NCI-H2081 treated with DMSO at 0.1 percent for 48 hours (cell line): ENCODE measurements at places on chromosomes 5 and 9.

- no peak for DNase-seq
Measured at GRCh38 chr5:159456722-159457465, 126.6 kb upstream of the IL12B start.

DNA sequence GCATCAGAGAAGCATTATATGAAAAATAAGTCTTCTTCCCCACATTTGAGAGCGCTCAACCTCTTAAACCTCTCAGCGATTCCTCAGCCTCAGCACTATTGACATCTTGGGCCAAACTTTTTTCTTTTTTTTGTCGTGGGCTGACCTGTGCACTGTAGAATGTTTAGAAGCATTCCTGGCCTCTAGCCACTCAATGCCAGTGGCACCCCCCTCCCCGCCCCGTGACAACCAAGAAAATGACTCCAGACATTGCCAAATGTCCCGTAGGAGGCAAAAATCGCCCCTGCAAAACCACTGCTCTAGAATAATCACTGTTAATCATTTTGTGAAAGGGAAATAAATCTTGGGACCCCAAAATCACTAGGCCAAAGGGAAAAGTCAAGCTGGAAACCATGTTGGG lies 129.1 kb upstream of the BOD1 start:
- no peak for DNase-seq

GRCh38 chr9:131366761-131367401 lies 27.0 kb upstream of the PRRC2B start:
- no peak for DNase-seq

DNA sequence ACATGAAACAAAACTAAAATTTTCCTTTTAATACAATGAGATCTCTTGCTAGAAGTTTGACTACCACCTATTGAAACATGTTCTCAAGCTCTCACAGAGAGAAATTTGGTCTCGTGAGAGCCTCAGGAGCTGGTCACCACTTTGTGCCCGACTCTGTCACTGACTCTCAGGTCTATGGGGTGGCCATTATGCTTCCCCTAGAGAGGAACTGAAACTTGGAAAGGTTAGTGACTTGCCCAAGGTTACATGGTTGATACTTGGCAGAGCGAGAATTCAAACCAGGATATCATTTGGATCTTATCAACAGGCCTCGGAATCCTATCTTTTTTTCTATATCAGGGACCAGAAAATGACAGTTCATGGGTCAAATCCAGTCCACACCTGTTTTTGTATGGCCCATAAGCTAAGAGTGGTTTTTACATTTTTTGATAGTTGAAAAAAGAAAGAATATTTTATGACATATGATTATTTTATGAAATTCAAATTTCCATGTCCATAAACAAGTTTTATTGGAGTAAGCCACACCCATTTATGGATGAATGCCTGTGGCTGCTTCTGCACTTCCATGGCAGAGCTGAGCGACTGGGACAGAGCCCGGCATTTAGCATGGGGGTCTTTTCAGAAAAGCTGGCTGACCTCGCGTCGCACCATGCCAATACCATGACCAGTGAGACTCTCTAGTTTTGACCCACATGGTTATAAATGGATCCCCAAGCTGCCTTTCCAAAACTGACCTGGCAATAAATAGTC lies 44.8 kb upstream of the EQTN start:
- no peak for DNase-seq

GRCh38 chr5:126811515-126812198 lies 34.7 kb downstream of the LMNB1 start:
- DNase-seq, result no peak

- DNase-seq, result no peak
Measured at GRCh38 chr5:57033503-57033902, 81.6 kb upstream of the MIER3 start.

- DNase-seq, result no peak
Measured at GRCh38 chr5:27125856-27126255, 87.5 kb upstream of the CDH9 start.

GRCh38 chr9:7316166-7316795 lies 483.3 kb downstream of the DMAC1 start:
- no peak for DNase-seq

DNA sequence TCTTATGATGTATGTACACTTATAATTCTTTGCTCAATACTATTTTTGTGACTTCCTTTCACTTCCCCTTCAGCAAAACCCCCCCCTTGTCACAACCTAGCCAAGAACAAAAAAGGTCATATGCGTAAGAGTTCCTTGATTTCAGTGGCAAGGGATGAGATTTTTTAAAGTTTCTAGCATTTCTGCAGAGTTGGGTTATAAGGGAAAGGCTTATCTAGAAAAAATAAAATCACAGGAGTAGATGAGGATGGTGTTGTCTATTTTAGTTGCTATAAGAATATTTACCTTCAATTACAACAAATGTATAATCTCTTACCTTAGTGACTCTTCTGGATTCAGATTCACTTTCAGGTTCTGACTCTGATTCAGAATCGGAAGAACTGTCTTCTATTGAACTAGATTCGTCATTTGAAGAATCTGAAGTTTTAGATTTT lies 184.6 kb downstream of the AP3B1 start:
- no peak for DNase-seq

- no peak for DNase-seq
Measured at GRCh38 chr9:18588002-18588401, 114.0 kb downstream of the ADAMTSL1 start.

DNA sequence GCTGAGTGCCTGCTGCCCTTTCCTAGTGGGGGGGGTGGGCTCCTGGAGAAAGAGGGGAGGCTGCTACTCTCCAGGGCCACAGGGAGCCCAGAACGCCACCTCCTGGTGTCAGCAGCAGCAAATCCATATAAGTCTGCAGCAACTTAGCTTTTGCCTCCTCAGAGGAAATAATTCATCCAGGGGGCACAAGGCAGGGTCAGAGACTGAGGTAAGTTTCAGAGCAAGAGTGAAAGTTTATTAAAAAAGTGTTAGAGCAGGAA lies 4.0 kb upstream of the CLPTM1L start:
- no peak for DNase-seq

DNA sequence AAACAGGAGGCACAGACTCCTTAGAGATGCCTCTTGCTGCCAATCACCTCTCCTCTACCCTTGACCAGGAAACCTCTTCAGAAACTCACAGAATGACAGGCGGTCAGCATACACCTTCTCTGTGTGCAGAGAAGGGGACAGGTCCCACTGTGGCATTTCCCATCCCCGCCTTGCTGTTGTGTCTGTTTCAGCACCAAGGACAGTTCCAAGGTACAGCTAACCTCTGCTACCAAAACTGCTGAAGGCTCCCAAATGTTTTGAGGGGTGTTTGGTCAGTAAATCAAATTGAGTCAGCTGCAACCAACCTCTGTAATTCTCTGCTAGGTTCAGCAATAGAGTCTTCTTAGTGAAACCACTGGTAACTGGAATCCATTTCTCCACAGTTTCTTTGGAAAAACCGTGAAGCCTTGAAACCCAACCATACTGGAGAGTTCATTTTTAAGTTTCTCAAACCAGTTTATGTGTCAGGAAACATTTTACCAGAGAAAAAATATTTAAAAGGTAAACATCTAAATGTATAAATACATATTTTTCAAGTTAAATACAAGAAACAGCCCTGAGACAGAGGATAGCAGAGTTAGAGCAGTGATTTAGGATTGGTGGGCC lies 122.0 kb downstream of the DRD1 start:
- no peak for DNase-seq

- DNase-seq, result peak; percentile 56
Measured at GRCh38 chr5:35003018-35003957, 44.5 kb downstream of the AGXT2 start.

DNA sequence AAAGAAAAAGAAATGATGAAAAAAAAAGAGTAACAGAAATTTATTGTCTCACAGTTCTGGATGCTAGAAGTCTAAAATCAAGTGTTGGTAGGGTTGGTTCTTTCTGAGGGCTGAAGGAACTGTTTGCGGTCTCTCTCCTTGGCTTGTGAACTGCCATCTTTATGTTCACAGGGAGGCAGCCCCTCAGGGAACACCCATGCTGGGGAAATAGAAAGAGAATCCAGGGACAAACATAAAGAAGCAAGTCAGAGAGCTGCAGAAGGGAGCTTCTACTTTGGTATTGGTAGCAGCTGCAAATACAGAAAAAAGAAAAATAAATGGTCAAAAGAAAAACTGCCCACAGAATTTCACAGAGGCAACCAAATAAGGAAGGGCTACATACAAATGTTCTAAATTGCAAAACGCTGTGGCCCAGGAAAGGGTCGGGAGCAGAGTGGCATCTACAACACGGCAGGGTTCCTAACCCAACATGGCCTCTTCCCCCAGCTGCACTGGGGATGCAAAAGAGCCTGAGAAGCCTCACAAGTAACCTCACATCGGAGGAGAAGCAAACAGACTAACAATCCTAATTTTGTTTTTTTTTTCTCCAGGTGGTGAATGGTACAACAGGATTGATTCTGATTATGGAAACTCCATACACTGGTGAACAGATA lies 37.4 kb downstream of the ELOVL7 start:
- DNase-seq, result no peak

DNA sequence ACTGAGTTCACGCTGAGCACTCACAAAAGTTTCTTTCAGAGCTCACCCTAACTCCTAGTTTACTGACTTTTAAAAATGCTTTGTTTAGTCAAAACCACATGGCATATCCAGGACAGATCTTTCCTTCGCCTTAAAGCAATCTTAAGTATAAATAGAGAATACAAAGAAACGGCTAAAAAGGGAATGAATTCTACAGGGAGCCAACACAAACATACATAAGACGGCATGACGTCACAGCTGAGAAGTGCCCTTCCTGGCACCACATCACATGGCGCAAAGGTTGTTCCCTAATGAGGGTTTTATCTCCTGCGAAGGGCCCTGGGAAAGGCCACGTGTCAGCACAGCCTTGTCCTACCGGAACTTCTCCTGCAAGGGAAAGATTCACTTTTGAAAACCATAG lies 141.3 kb downstream of the IRX1 start:
- DNase-seq, result no peak

GRCh38 chr5:108911055-108911454 lies 163.4 kb downstream of the FER start:
- DNase-seq, result no peak

DNA sequence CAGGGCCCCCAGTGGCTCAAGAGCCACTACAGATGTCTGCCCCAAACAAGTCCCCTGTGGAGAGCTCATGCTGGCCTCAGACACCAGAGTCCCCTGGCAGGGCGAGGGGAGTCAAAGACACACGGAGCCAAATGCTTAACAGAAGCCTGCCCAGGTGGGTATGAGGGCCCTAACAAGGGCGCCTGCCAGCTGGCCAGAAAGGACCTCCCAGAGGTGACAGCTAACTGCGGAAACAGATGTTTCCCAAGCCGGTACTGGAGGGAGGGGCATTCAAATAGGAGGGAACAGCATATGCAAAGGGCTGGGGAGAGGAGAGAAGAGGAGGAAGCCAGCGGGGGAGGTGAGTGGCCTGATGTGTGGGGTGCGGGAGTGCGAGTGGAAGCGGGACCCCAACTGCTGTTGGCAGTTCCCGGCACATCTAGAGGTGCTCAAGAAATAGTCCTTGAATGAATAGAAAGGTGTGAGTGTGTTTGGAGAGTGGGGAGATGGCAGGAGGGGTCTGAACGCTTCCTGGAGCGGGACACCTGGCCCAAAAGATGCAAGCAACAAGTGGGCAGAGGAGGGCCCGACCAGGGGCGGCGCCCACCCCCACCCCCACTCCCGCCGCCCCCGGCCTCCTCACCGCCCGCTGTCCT lies 824 bp downstream of the MXD3 start:
- no peak for DNase-seq

- DNase-seq, result no peak
Measured at GRCh38 chr5:139404484-139404840, 573 bp upstream of the SPATA24 start.

- peak; percentile 15 for DNase-seq
Measured at GRCh38 chr5:27911216-27911615, 872.8 kb upstream of the CDH9 start.

- DNase-seq, result peak; percentile 56
Measured at GRCh38 chr5:123785162-123786071, 273.4 kb downstream of the CSNK1G3 start.

DNA sequence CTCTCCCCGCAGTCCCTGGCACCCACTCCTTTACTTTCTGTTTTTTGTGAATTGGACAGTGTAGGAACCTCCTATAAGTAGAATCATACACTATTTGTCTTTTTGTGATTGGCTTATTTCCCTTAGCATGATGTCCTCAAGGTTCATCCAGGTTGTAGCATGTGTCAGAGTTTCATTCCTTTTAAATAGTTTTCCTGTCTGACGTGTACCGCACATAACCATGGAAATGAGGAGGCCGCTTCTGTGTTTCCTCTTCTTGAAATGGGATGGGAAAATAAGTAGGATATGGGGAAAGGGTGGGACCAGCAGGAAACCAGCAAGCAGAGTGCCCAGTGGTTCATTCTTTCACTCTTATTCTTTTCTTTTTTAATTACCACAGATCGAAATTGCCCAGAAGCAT lies 72.6 kb upstream of the ENTREP1 start:
- no peak for DNase-seq

DNA sequence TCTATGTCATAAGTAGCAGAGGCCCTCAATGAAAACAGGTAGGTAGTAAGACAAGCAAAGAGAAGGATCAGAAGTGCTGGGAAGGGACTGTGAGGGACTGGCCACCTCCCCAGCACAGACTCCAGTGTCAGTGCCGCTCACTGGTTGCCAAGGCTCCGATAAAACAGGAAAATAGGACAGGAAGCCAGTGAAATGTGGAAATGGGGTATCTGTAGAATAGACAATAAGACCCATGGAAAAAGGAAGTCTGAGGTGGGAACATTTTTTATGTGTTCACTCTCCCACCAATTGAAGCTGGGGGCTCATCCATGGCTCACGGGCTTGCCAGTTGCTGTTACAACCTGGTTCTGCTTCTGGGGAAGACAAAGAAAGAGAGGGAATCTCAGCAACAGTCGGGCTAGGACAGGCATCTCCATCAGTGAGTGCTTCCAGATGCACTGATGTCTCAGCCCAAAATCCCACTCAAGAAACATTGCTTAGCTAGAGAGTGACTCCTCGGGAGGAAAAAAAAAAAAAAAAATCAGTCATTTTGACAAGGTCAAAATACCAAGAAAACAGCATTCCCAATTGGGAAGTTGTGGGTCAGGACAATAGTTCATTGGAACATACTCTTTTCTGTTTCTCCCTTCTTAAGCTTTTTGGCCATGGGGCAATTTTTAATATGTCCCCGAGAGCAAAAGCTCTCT lies 27.6 kb upstream of the NFIB start:
- no peak for DNase-seq

GRCh38 chr5:170843870-170844269 lies 17.9 kb upstream of the RANBP17 start:
- no peak for DNase-seq

DNA sequence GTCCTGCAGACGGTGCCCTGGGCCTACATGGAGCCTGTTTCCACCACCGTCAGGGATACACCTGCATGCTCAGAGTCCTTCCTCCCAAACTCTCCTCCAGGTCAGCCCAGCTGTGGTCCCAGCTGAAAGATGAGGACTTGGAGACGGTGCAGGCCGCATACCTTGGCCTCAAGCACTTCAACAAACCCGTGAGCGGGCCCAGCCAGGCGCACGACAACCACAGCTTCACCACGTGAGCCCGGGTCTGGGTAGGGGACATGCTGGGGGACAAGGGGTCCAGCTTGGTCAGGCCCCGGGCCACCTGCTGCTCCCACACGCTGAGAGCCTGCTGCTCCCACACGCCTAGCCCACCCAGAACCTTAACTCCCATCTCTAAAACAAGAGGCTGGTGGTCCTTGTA lies 16.6 kb upstream of the CARD19 start:
- no peak for DNase-seq
